ENCODE measurements at places on chromosomes 4 and X.

DNA sequence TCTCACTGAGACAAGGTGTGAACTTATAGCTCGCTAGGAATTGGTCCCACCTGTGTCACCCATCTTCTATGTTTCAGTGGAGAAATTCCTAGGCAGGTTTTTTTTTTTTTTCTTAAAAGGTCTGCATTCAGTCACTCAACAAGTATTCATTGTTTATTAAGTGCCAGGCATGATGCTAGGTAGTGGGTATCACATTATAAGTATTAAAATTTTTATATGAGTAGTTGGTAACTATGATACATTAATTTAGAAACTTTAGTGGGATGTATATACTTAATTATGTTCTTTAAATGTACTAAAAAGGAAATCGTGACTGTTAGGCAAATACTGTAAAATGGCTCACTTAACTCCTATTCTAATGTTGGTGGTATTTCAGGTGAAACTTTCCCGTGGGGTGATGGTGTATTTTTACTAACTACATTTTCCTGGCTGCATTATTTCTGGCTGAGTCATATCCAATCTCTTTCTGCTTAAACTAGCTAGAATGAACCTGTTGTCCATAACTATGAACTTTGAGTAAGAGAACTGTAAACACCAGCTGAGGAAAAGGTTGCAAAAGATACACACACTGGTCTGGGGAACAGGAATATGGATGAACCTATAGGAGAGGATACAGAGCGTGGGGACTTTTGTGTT lies 49.3 kb upstream of the MED14 start:
- DNase-seq = no peak

- DNase-seq = no peak
These were observed 351.6 kb downstream of the GPM6A start for GRCh38 chr4:175460414-175460813.

GRCh38 chr4:88737307-88737941 lies 39.8 kb upstream of the NAP1L5 start:
- no peak for DNase-seq

DNA sequence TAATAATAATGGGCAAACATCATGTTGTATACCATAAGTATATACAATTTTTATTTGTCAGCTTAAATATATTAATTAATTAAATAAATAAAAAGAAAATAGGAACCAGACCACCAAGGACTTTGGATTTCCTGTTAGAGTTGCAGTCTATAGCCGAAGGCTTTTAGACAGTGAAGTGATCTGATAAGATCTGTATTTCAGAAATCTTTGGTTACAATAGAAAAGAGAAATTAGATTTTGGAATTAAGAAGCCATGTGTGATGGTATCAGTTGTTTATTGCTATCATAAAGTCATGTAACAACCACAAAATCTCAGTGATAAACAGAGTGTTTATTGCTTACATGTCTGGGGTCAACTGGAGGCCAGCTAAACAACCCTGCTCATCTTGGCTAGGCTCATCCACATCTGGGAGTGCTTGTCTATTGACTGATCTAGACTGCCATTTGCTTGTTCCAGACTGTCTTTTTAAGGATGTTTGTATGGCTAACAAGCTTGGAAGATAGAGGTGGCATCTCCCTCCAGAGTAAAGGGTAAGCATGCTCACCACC lies 142.1 kb upstream of the USP9X start:
- no peak for DNase-seq

- no peak for DNase-seq
These were observed 13.1 kb upstream of the IDS start for GRCh38 chrX:149518236-149518635.

GRCh38 chr4:25439918-25440477 lies 62.9 kb downstream of the ANAPC4 start:
- DNase-seq = no peak

GRCh38 chr4:103091601-103092223 lies 7.9 kb downstream of the BDH2 start:
- DNase-seq = peak; percentile 51

DNA sequence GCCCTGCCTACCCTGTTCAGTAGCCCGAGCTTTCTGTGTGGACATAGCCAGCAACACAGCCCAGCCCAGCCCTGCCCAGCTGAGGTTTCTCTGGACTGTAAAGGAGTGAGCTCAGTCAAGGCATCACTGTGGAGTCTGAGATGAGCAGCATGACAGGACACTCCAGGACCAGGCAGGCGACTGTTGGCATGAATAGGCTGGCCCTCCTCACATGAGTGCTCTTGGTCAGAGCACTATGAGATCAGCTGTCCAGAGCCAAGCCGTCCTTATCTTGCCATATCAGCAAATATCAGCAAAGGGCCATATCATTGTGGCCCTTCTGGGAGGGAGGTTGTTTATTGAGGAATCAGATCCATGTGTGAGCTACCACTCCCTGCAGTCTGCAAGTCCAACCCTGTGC lies 30.9 kb downstream of the REELD1 start:
- DNase-seq = no peak
